T-helper 22 cell (primary cell): ENCODE measurements at places on chromosomes 4 and X.

DNA sequence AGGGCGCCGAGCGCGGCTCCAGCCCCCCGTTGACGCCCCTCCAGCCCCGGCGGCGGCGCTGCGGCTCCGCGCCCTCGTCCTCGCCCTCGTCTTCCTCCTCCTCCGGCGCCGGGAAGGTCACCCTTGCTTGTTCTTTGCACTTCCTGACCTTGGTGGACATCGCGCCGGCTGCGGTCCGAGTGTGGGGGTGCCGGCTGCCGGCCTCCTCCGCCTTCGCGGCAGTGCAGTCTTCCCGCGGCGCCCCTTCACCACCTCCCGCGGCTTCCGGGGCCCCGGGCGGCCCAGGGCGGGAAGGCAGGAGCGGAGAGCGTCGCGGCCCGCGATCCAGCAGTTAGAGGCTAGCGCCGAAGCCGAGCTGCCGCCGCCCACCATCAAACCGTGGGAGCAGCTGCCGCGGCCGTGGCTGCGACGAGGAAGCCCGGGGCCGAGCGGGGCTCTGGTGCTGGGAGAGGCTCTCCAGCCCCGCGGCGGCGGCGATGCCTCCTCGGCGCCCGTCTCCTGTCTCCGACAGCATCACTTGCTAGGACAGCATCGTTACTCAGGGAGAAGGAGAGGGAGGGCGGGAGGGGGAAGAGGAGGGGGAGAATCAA, at the start of gene TRPC3:
TSS of gene TRPC3 (minus strand) at position 540 of the 590 bp plus-strand sequence. CDS start at position 160, 380 bp downstream.
- no peak for DNase-seq

- DNase-seq = no peak
Observed at GRCh38 chrX:12753366-12753765, 37.8 kb upstream of the PRPS2 start.

DNA sequence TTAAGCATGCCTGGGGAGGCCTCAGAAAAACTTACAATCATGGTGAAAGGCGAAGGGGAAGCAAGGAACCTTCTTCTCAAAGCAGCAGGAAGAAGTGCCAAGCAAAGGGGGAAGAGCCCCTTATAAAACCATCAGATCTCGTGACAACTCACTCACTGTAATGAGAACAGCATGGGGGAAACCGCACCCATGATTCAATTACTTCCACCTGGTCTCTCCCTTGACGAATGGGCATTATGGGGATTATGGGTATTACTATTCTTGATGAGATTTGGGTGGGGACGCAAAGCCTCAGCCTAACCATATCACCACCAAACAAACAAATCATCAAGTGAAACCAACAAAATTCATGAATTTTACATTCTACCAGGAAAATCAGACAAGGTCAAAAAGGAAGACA, 76.7 kb upstream of the TAB3 start:
- no peak for DNase-seq

DNA sequence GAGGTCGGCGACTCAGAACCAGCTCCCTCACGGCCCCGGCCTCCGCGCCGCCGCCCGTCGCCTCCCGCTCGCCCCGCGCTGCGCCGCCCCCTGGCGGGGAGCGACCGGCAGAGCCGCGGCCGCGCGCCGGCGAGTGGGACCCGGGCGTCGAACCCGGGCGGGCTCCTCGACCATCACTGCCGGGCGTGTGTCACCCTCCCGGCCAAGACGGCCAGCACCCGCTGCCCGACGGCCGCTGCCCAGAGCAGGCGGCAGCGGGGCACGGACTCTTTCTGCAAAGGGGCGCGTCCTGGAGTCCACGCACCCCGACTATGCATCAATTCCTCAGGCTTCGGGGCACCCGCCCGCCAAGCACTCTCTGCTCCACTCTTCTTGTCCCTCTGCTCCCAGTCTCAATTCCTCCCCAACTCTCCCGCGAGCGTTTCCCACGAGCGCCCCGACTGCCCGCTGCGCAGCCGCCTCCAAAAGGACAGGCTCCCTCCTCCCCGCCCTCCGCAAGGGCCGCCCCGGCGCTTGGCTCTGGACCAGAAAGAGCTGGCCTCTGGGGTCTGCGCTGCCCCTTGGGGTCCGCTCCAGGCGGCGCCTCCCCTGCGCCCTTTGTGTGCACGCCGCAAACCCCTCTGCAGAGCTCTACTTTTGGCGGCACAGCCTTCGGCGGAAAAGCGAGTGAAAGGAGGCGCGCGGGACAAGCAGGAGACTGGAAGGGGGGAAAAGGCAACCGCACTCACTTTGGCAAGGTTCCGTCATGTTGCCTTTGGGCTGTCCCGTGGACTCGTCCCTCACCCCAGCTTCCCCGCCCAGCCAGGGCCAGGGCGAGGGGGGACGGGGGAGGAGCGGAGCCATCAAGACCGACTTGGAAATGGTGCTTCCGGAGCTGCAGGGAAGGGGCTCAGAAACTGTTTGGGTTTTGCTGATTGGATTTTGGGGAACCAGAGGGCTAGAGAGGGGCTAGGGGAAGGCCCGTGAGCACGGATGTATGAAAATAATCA, 1.0 kb downstream of the PDE5A start:
- DNase-seq = peak; percentile 7

DNA sequence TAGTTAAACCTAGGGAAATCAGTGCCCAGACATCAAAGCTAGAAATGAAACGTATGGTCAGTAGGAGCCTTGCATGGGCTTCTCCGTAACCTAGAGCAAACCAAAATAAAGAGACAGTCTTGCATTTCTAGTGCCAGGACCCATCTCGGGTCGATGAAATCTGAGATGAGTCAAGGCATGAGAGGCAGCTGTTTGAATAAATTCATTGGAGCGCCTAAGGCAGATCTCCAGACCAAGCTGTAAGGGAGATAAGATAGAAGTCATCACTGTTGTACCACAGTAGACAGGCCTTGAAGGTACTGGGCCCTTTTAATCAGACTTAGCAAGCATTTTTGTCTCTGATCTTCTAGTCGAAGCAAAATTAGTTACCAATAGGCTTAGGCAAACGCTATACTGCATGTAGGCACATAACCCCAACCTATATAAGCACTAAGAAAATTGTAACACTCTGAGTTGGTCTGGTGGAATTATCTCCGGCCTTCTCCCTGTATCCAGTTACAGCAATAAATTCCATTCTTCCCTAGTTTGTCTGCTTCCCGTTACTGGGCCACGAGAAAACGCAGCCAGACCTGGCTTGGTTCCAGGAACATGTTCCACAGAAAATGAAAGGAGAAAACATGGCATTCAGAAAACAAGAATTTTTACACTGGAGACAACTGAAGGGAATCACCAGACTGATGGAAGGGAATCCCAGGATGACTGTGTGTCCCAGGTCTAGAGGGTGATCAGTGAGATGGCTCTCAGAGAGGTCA, 21.1 kb upstream of the PAPSS1 start:
- no peak for DNase-seq

GRCh38 chrX:40552768-40553167, 28.0 kb upstream of the ATP6AP2 start:
- no peak for DNase-seq

DNA sequence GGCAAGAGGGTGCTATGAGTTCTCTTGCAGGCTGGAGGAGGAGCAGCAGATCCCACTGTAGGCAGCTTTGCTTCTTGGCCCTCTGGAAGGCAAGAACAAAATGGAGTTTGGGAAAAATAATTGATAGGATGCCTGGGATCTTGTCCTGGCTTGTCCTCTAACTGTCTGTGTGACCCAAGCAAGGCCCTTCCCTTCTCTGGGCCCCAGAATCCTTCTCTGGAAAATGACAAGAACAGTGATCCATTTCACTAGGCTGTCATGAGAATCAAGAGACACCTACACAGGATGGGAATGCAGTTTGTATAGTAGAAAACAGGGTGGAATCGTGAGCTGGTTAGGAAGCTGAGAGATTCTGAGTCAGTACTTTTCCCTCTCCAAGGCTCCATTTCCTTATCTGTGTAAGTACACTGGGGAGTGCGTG, 133.3 kb downstream of the PJA1 start:
- DNase-seq = no peak

- no peak for DNase-seq
Observed at GRCh38 chrX:34655501-34656455, 1.3 kb downstream of the TMEM47 start.

DNA sequence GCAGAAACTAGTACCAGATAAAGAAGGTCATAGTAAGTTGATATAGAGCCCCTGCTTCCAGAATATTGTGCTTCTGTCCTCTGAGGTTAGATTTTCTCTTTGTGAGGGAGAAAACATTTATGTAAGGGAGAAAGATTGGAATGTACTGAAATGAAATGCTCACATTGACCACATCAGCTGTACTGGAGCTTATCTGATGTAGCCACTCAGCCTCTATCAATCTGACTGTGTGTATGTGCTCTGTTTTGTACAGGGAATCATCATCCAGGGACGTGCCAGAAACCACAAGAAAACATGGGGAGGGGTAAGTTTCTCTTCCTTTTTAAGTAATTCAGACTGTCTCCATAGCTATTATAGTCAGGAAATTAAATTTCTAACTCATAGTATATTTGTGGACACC, 56.8 kb downstream of the PRRG1 start:
- DNase-seq = no peak

GRCh38 chr4:36310793-36311192, 29.4 kb downstream of the DTHD1 start:
- DNase-seq = no peak

GRCh38 chr4:169144061-169144600, 126.6 kb downstream of the SH3RF1 start:
- DNase-seq = no peak

GRCh38 chr4:166042510-166043055, 169.5 kb downstream of the TLL1 start:
- DNase-seq = no peak

DNA sequence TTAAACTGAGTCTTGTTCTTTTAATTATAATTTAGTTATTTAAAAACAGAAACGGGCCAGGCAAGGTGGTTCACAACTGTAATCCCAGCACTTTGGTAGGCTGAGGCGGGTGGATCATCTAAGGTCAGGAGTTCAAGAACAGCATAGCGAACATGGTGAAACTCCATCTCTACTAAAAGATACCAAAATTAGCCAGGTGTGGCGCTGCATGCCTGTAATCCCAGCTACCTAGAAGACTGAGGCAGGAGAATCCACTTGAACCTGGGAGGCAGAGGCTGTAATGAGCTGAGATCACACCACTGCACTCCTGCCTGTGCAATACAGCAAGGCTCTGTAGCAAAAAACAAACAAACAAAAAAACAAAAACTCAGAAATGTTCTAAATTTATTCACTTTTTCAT, 852.9 kb downstream of the TECRL start:
- DNase-seq = no peak

GRCh38 chr4:95839891-95840290, at the start of gene PDHA2:
TSS of gene PDHA2 (plus strand) at chr4:95840093. CDS start at chr4:95840151, 58 bp downstream.
- no peak for DNase-seq

DNA sequence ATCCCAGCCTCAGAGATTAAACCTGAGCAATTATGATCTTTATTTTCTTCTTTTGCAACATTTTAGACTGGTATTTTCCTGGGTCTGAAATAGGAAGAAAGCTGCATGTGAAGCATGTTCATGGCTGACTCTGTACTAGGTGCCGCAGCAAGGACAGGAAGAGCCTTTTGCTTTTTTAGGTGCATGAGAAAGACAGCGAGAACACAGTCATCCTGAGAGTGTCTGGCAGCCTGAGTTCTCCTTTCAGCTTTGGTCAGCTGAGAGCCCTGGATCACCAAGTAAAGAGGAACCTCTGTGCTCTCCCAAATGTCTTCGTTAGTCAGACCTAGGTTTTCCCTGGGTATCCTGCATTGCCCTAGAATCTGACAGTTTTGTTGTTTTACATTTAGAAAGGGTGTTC, 29.8 kb downstream of the FAM149A start:
- no peak for DNase-seq

DNA sequence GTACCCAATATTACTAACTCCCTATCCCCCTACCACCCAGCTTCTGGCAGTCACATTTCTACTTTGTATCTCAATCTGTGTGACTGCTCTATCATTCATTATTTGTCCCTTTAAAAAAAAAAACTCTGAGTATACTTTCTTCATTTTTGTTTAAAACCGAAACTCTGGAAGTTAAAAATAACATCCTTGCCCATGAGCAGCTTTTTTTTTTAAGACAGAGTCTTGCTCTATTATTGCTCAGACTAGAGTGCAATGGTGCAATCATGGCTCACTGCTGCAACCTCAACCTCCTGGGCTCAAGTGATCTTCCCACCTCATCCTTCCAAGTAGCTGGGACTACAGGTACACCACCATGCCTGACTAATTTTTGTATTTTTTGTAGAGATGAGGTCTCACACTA, 15.8 kb downstream of the UBE2K start:
- DNase-seq = no peak

DNA sequence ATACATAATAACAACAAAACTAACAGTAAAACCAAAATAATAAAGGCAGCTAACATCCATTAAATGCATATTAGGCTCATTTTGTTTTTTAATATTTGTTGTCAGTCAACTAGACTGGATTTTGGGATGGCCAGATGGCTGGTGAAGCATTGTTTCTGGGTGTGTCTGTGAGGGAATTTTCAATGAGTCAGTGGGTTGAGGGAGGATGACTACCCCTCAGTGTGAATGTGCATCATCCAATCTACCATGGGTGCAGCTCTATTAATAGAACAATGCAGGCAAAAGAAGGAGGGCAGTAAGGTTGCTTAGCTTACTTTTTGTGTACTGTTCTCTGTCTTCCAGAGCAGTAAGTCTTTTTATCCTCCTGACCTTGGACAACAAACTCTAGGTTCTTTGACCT, 484.2 kb upstream of the HS3ST1 start:
- DNase-seq = no peak

GRCh38 chrX:24202465-24203031, 53.0 kb downstream of the ZFX start:
- DNase-seq = no peak

- no peak for DNase-seq
Observed at GRCh38 chrX:56812515-56813105, 83.6 kb downstream of the NBDY start.

DNA sequence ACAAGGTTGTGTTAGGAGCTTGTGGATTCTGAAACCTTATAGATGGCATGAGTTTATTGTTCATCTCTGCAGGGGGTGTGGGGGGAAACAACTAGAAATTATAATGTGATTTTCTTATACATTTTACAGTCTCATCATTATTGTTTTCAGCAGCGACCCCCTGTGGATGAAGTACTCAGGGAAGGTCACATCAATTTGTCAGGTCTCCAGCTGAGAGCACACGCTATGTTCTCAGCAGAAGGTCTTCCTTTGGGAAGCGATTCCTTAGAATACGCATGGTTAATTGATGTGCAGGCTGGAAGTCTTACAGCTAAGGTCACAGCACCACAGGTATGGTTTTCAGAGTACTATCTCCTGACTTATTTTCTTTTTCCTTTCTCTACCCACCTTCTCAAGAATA, 72.2 kb downstream of the BLTP1 start:
- no peak for DNase-seq

DNA sequence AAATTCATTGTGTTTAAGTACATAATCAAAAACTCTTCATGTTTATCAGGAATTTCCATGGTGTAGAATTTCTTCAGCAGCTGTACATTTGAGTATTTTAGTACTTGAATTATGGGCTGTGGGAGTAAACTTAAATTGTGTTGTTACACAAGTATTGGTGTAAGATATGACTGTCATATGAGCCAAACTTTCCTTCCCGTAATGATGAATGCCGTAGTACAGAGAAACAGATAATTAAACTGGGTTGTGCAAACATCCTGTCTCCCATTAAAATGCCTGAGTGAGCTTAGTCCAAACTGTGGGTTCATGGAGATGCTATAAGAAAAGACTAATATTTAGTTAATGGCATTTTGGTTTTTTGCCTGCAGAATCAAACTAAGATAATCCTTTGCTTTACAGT, 159.2 kb downstream of the SLC4A4 start:
- no peak for DNase-seq
